ENCODE measurements at places on chromosomes 4 and X.

DNA sequence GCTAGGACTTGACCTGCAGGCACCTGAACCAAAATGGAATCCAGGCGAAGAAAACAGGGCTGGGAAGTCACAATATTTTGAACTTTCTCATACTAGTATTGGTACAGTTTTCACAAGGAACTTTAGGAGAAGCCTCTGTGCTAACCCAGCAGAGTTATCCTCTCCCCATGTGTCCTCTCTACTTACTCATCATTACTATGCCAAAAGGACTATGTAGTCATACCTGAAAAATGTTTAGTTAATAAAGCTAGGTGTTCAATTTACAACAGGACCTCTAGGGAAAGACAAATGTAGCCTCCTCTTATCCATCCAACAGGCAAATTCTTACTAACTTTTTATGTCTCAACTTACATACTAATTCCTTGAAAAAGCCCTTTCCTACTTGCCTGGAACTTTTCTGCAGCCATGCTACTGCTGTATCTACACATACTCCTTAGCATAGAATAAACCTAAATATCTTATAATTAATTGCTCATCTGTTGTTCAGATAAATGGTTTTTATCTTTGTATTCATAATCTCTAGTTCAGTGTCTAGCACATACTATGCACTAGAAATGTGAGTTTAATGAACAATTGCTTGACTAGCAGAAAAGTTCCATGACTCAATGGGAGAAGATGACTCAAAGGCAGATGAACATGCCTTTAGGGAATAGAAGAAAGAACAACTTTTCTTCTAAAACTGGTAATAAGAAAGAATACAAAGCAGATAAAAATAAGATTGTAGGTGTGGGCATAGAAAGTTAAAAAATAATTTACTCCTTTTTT lies 215.5 kb upstream of the VEGFC start:
- DNase-seq: peak; percentile 87

GRCh38 chr4:173590697-173591096 lies 60.7 kb upstream of the HAND2 start:
- no peak for DNase-seq

- DNase-seq: no peak
These were observed 85.9 kb upstream of the HELT start for GRCh38 chr4:184932343-184932742.

- no peak for DNase-seq
These were observed 37.8 kb downstream of the UCHL1 start for GRCh38 chr4:41294445-41295062.

DNA sequence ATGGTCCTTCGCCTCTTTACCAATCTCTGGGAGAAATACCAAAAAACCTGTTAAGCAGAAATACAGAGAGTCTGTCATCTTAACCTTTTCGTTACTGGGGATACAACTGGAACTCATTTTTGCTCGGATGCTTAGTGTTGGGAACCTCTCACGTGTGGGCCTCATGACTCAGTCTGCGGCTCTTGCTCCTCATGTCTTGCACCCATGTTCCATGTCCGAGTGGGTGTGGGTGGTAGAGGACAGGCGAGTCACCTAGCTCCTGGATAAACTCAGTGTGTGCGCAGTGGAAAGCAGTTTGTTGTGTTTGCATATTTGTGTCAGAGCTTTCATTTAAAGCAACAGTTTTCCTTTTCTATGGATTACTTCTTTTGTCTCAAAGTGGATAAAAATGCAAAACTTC lies 70.6 kb downstream of the TNIP2 start:
- peak; percentile 75 for DNase-seq

GRCh38 chr4:93751411-93751810 lies 77.1 kb upstream of the ATOH1 start:
- DNase-seq: no peak

DNA sequence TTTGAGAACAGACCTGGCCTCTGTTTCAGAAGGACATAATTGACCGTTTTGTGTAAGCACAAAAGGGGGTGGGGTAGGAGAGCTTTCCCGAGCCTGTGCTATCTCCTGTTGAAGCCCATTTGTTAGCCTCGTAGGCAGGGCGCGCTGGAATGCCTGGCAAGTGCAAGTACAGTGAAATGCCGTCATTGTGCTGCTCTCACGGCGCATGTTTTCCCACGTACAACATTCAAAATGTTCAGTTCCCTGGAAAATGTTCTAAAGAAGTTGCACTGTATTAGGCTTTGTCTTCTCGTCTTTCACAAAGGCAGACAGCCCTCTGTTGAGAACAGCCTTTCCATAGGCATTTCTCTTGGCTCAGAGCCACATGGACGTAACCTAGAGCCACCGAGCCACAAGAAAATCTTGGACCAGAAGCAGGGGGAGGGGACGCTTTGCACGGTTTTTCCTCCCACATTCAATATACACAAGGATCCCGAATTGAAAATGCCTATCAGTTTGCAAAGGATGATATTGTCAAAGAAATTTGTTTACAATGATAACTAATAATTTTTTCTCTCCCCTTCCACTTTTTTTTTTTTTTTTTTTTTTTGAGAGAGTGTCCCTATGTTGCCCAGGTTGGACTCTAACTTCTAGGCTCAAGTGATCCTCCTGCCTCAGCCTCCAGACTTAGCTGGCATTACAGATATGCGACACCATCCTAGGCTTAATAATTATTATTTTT lies 54.6 kb upstream of the RAPGEF2 start:
- peak; percentile 85 for DNase-seq

GRCh38 chr4:158322109-158322508 lies 111.8 kb downstream of the TMEM144 start:
- DNase-seq: peak; percentile 35

All from GM23248 (cell line).